ENCODE measurements at places on chromosomes 6 and 20.

DNA sequence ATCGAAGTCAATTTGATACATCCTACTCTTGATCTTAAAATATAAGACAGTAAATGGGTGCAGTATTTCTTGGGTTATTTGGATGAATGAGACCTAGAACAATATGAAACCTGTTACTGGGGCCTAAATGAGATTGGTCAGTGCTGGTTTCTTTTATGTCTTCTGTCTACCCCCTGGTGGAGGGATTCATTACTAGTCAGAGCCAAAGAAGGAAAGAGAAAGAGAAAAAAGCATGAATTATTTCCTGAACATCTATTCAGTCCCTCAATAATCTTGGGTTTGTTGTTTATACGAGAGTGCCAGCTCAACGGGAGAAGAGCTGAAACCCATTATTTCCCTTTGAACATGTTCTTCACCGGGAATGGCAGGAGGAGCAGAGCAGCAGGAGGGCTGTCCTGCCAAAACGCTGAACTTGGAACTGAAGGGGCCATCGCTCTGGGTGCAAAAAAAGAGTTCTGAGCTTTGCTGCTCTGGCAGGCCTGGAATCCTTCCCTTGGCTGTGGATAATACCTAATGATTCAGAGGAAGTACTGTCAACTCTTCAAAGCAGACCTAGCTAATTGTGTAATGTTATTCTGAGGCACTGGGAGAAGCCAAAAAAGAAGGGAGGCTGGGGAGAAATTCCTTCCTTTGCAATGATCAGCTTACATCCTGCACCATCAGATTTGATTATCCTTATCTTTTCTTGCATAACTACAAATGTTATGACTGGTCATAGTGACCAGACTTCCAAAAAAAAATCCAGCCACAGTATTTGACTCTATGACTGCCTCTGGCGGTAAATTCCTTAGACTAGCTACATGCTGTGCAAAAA lies 72.0 kb downstream of the BLOC1S5 start:
- DNase-seq, result no peak

GRCh38 chr6:16498237-16498636 lies 259.9 kb downstream of the GMPR start:
- no peak for DNase-seq

DNA sequence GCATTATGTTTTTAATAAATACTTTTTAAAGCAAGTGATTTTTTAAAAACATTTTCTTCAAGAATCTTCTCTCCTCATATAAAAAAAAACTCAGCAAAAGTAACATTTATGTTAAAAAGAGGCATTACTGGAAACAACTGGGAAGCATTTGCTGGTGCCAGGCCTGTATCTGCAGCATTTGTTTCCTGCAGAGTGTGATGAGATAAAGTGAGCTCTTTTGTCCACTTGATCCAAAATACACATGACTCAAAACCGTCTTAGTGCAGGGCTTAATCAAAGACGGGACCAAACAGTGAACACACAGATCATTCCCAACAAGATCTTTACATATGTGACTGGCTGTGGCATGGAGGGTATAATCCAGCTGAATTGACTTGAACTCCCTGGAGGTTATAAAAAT lies 28.3 kb upstream of the RIPPLY2 start:
- no peak for DNase-seq

DNA sequence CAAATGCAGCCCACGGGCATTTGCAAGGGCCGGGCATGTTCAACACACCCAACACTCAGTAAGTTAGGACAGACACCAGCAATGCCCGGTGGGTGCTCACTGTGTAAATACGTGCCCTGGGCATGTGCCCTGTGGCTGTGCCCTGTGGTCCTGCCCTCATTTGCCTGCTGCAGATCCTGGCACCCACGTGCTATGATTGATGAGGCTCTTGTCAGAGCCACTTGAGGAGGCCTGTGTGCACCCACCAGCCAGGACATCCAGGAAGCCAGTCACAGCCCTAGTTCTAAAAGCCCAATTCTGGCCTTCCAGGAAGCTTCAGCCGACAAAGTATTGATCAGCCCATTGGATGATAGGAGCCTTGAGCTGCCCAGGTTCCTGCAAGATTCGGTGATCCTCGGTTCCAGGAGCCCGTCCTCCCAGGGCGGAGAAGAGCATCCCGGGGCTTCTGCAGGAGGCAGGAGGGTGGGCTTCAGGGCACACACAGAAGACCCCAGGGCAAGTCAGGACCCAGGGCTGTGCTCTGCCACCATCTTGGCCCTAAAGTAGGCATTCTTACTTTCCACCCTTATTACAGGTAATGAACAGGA lies 223.9 kb downstream of the PREX1 start:
- DNase-seq, result no peak

- DNase-seq, result no peak
Observed at GRCh38 chr6:24064832-24065231, 61.2 kb upstream of the NRSN1 start.

DNA sequence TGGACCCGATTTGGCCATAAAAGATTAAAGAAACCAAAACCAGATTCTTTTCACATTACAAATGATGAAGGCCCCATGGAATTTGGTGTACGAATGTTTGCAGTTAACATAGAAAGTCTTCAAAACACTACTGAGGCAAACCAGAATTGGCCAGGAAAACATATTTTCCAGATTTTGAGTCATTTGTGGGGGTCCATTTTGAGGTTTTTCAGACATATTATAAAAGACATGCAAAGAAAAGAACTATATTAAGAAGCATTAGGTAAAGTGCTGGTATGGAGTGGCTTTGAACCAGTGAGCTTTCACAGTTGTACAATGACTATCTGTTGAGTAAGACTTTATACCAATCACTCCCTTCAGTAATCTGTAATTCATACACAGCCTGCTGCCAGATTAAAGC lies 168.9 kb upstream of the COL21A1 start:
- DNase-seq, result no peak
